ENCODE measurements at places on chromosomes 1 and 21.
A peak's percentile ranks its signal among the peaks of the same experiment; 100 is the strongest.

DNA sequence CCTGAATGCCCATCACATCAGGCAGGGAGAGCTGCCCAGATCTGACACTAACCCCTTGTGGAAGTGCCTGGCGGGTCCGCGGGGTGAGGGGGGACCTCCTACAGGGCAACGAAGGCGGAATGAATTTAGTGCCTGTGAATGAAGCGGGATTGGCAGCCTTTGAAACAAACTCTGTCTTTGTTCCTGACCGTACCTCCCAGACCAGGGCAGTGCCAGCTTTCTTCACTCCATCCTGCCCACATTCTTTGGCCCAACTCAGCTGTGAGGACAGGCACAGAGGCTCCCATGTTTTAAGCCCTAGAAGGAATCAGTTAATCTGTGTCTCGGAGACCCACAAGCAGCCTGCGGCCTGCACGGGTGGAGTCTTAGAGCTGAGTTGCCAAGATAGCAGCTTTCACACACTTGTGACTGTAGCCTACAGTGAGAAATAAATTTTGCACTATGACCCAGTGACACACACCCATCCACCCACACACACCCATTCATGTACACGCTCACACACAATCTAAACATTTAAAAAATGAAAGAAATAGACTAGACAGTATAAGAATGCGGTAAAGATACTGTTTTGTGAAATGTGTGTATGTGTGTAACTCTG, 60.1 kb upstream of the USP24 start:
- no peak for DNase-seq

GRCh38 chr21:37231249-37231645, 35.9 kb downstream of the VPS26C start:
- DNase-seq = no peak

DNA sequence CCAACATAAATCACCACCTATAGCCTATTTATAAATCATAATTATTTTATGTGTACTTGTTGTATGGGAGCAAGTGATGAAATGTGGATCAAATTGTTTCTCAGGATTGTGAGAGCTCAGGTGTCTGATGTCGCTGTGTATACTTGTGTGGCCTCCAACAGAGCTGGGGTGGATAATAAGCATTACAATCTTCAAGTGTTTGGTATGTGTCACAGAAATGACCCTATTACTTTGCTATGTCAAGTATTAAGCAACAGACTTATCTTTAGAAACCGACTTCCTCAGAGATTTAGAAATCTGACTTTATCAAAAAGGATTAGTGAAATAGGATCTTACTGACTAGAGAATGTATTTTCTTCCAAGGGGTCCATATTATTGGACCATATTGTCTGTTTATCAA, 280.9 kb downstream of the TPR start:
- no peak for DNase-seq

GRCh38 chr1:189693140-189693539, 784.5 kb downstream of the BRINP3 start:
- DNase-seq = no peak

DNA sequence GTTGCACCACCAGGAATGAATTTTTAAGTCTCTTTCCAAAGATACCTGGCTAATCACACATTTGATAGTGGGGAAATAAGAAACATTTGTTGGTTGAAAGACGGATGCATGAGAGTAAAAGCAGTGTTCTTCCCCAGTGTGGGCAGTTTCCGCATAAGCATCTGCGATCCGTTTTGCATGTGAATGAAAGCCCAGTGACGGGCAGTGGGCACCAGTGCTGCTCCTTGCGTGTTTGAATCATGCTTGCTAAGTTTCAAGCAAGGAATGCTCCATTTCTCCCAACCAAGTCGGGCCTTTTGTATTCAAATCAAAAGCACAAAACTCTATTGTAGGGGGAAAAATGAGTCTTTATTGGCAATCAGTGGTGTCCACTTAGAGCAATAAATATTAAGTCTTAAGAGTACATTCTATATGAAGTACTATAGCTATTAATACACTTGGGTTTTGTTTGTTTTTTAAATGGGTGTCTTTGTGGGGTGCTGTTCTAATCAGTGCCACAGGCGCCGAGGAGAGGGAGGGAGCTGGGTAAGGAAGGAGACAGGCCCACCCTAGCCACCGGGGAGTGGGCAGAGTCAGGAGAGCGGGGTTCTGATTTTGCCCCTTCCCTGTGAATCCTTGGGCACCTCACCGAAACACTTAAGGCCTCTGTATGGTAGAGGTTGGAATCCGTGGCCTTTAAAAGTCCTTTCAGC, 750 bp upstream of the PTGFRN start:
- no peak for DNase-seq

DNA sequence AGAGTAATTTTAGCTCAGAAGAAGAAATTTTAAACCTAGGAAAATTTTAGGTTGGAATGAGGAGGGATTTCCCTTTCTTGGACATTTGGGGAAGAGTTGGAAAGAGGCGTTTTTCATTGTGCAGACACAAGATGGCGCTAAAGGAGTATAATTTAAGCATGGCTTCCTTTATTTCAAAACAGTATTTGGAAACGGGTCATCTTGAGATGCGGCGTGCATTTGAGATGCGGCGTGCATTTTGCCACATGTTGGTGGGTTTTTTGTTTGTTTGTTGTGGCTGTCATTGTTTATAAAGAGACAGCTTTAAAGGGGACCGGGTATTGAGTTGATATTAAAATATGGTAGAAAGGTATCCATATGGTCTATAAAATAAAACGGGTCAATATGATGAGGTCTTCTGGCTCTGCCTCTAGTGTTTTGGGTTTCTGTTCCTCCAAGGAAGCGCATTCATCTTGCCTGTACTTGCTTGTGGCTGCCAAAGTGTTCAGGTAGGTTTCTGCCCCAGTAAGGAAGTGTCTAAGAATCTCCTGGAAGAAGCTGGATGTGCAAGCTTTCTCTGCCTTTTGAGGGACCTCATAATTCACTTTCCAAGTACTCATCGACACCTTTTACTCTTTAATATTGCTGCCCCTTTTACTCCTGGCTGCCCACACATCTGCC, 210.3 kb downstream of the SLC35F3 start:
- DNase-seq = no peak

GRCh38 chr1:41639332-41639936, 155.0 kb upstream of the EDN2 start:
- no peak for DNase-seq

DNA sequence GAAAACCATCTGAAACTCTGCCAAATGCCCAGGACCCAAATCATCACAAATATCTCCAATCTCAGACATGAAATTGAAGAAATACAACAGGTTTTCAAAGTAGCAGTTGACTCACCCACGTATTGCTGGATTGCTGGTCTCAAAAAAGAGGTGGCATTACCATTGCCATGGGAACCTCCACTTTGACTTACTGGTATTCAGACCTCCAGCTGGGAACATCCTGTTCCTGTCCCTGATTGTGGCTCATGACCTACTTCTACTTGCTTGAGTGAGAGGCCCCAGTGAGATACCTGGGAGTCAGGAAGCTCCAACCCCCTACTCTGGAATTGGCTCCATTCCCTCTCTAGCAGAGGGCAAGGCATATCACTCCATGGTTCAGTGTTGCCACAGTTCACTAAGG, 64.6 kb downstream of the NMNAT2 start:
- no peak for DNase-seq

- DNase-seq = peak; percentile 91
These were observed 797 bp upstream of the USP1 start for GRCh38 chr1:62436039-62436465.

- DNase-seq = no peak
These were observed 14.9 kb downstream of the PRDM2 start for GRCh38 chr1:13714851-13715250.

GRCh38 chr1:5620997-5621396, 371.2 kb downstream of the NPHP4 start:
- no peak for DNase-seq

DNA sequence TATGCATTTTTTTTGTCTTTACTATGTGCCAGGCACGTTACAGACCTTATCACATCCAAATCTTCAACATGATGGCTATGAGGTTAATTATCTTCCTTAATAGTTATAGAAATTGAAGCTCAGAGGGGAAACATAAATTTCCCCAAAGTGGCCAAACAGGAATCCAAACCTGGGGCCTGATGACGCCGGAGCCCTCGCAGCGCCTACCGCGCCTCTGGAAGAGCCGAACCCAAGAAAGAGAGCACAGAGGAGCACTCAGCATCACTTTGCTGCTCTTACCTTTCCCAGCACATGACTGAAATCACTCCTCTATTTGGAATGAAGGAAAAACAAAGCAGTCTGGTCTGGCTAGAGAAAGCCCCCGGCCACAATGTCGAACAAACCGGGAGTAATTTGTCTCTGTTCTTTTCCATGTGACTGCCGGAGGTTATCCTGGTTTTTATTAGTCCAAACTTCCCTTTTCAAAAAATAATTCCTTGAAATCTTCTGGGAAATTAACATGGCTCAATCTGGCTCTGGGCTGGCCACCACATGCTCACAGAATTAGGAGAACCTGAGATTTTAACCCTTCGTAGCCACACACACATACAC, 195.5 kb downstream of the ADSS2 start:
- DNase-seq = no peak

DNA sequence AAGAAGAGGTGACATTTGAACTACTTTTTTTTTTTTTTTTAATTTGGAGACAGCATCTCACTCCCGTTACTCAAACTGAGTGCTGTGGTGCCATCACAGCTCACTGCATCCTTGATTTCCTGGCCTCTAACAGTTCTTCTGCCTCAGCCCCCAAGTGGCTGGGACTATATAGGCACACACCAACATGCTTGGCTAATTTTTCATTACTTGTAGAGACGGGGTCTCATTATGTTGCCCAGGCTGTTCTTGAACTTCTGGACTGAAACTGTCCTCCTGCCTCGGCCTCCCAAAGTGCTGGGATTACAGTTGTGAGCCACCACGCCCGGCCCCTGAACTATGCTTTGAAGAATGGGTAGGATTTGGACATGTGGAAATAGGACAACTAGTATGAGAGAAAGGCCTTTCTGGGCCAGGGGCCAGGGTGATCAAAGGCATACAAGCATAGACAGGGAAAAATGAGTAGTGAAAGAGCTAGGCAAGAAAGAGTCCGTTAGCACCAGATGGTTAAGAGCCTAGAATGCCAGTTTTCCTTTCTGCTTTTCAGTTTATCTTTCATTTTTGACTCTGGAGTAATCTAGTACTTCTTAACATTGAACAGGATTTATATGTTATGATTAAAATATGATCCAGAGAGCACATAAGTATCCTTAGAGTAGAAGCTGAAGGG, 6.3 kb downstream of the RABGAP1L start:
- no peak for DNase-seq

DNA sequence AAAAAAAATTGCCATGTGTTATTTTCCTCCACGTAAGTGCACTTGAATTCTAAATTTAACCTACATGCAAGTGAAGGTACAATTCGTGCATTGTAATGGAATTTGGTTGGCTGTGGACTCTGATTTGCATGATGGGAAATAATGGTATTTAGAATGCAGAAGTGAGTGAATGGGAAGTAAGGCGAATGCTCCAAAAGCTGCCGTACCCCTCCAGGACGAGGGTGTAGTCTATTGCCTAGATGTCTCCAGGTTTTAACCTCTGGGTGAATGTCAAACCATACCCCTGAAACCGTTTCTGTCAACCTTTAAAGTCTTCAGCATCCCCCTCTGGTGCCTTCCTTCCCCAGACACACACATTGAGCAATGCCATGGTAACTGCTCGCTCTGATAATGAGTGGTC, 44.5 kb downstream of the KIAA0040 start:
- DNase-seq = no peak

DNA sequence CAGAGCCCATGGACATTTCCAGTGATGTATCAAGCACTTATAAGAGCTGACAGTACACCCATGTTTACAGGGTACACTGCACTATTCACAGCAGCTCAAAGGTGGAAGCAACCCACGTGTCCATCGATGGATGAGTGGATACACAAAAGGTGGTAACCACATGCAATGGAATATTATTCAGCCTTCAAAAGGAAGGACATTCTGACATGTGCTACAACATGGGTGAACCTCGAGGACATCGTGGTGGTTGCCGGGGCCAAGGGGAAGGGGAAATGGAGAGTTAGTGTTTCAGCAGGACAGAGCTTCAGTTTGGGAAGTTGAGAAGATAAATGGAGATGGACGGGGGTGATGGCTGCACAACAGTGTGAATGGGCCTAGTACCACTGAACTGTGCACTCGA, 9.1 kb downstream of the AGT start:
- no peak for DNase-seq

DNA sequence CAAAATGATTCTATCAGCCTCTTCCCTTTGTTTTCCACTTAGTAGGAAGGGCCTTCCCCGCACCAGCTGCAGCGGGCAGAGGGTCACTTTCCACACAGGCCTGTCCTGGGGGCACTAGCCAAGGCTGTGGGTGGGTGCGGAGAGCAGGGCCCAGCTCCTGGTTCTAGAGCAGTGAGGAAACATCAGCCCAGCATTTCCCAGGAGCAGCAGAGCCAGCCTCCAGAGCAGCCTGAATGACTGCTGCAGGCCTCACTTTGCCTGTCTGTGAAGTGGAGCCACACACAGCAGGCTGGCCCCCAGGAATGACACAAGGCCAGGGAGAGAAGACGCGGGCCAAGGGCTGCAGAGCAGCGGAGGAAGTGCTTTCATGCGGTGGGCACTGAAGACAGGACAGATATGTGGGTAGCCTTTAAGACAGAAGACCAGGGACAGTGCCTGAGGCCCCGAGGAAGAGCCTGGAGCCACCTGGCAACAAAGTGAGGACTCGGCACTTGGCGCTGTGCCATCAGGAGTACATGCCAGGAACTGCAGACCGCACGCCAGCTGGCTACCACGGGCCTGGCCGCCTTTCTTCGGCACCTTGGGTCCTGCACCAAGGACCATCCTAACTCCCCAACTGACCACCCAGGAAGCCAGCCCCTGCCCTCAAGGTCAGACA, 42.0 kb downstream of the ACOT7 start:
- no peak for DNase-seq

- no peak for DNase-seq
These were observed 13.4 kb upstream of the KIF1B start for GRCh38 chr1:10196976-10197375.

DNA sequence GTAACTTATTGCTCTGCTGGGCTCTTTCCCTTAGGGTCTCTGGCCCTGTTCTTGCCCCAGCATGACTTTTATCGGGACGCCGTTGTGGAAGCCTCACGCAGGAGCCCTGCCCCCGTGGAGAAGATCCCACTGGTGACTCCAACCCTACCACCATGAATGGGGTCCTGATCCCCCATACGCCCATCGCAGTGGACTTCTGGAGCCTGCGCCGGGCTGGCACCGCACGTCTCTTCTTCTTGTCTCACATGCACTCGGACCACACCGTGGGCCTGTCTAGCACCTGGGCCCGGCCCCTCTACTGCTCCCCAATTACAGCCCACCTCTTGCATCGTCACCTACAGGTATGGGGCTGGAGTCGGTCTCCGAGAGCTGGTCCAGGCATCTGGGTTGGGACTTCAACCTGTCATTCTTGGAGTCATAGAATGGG, 322 bp downstream of the DCLRE1B start:
- DNase-seq = peak; percentile 3
